ENCODE measurements at places on chromosomes 1 and 21.

DNA sequence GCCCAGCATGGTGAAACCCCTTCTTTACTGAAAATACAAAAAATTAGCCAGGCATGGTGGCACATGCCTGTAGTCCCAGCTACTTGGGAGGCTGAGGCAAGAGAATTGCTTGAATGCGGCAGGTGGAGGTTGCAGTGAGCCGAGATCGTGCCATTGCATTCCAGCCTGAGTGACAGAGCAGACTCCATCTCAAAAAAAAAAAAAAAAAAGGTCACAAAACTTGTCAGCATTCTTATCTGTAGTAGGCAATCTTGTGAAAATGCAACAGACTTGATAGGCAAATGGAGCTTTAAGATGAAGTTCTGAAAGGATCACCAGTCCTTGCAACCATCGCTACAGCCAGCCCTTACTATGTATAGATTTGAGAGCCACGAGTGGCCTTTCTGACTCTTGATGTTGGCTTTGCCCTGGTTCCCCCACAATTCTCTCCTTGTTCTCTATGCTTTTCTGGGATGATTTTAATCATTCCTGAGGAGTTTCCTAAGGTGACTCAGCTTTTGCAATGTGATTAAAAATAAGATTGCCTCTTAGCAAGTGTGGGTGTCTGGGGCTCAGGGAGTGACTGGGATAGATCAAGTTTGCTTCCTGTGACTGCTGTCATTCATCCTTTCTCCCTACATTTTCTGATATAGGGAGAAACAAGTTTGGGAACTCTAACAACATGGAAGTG, 7.1 kb upstream of the MAP1LC3C start:
- DNase-seq, result no peak

DNA sequence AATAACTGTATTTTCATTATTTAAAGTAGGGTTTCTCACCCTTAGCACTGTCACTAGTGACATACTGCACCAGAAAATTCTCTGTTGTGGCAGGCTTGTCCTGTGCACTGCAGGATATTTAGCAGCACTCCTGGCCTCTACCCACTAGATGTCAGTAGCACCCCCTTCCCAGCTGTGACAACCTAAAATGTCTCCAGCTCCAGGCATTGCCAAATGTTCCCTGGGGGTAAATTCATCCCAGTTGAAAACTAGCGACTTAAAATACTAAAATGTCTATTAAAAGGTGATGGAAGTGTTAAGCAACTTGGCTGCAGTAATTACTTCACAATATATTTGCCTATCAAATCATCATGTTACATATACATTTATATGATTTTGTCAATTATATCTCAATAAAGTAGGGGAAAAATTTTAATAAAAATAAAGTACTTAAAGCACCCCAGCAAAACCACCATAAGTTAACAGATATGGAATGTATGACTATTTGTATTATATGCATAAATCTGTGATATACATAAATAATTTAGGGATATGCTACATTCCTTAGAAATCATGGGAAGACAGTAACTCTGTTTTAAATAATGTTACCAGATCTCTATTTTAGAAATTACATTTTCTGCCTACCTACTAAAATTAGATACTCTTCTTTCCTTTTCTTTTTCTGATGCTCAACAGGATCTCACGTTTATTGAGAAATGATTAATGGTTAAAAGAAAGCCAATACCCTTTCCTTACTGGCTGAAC, 74.6 kb downstream of the ARID4B start:
- DNase-seq, result peak; percentile 11

DNA sequence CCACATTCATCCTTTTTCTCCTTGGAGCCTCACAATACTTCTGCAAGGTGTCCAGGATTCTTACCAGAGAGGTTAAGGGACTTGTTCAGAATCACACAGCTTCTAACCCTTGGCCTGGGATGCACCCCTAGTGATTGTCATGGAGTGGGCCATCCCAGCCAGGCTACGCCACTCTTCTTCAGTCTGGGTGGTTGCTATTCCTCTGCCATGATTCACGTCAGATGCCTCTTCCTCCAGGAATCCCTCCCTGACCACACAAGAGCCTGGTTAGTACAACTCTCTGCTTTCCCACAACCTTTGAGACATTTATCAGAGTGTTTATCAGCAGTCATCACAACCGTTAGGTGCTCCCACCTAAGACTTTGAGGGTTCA, 121.8 kb downstream of the EPHB2 start:
- no peak for DNase-seq

DNA sequence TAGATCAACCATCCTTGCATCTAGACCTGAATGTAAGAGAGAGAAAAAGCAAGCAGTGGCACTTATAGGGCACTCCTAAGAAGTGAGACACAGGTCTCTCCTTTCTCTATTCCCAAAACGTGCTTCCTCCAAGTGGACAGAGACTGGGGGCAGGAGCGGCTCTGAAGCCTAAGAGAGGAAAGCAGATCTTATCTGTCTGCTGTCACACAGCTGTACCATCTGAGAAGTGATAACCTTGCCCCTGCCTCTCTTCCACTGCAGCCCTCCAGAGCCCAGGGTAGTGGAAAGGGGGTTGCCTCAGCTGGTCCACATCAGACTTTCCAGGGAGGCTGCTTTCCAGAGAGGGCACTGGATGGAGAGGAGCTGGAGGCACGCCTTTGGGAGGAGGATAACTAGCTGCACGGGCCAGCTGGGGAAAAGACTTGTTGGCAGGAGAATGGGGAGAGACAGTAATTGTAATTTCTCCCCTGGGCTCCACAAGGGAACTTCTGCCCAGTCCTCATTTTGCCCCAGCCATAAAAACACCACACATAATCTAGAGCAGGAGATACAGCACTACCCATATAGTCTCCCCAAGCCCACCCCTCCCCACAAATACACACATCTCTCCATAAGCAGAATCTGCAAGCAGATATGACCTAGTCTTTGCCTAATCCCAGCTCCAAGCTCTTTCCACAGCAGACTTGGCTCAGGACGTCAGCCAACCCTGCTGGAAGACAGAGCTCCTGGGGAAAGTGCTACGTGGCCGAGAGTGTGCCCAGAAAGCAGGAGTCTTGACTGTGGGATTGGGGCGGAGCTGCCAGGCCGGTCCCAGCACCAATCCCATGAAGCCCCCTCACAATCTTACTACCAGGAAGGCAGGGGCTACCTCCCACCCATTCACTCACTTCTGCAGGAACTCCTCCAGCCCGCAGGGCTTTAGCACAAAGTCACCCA, 31.2 kb downstream of the PIK3C2B start:
- no peak for DNase-seq

DNA sequence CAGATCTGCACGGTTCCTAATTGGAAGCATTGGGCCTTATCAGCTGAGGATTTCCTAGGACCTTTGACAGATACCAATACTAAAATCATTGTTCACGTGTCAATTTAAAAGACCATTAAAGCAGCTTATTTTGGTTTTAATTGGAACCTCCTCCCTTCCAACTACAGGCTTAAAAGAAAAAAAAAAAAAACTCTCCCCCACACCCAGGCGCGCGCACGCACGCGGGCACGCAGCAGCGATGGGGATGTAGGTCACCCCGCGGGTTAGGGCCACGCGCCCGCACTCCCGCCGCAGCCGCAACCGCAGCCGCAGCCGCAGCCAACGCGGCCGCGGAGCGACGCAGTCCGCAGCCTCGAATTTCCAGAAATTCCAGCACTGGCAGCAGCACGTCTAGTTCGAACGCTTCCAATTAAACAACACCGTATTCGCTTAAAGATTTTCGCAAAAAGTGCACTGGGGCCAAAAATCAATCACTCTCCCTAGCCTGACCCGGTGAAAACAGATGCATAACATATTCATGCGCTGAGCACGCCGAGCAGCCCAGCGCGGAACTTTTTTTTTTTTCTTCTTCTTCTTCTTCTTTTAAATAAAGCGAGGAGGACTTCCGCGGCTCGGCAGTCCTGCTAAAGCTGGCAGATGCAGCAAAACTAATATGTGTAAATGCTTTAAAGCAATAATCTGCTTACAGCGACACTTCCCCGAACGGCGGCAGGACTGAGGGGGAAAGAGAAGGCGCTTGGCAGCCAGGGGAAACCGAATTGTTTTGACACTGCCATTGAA, 13.3 kb upstream of the BARHL2 start:
- no peak for DNase-seq

DNA sequence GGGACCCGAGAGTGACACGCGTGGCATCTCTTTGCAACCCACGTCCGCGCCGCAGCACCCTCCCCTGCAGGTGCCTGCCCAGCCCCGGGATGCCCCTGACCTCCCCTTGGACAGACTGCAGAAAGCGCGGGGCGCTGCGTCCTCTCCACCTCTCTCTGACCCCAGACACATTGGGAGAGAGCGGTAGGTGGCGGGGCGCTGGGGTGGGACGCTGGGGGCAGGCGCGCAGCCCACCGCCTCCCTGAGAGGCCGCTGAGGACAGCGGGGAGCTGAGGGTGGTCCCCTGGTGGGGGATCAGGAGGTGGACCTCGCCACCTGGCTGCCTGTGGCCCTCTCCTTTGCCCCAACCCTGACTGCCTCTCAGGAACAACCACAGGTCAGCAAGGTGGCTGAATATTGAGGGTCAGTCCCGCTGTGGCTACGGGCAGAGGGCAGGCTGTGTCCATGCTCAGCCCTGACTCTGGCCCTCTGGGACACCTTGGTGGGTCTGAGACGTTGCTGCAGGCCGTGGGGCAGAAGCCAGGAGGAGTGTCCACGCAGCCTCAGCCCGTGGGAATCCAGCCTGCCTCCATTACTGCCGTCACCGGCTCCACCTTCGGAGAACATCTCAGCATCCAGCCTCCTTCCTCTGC, 761 bp upstream of the UBE2J2 start:
- DNase-seq, result no peak

DNA sequence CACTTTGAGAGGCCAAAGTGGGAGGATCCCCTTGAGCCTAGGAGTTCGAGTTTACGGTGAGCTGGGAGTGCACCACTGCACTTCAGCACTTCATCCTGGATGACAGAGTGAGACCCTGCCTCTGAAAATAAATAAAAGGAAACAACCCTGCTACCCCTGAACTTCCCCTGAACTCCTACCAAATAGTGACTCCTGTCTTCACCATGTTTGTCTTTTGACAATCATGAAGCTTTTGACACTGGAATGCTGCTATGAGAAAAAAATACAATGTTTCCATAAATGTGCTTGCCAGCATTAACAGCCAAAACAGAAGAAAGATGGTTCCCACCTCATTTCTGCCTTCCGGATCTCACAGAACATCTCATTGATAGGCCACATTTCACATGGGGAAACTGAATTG, 10.4 kb downstream of the ZBTB8A start:
- no peak for DNase-seq

- no peak for DNase-seq
Measured at GRCh38 chr1:228164561-228165371, 838 bp upstream of the IBA57 start.

DNA sequence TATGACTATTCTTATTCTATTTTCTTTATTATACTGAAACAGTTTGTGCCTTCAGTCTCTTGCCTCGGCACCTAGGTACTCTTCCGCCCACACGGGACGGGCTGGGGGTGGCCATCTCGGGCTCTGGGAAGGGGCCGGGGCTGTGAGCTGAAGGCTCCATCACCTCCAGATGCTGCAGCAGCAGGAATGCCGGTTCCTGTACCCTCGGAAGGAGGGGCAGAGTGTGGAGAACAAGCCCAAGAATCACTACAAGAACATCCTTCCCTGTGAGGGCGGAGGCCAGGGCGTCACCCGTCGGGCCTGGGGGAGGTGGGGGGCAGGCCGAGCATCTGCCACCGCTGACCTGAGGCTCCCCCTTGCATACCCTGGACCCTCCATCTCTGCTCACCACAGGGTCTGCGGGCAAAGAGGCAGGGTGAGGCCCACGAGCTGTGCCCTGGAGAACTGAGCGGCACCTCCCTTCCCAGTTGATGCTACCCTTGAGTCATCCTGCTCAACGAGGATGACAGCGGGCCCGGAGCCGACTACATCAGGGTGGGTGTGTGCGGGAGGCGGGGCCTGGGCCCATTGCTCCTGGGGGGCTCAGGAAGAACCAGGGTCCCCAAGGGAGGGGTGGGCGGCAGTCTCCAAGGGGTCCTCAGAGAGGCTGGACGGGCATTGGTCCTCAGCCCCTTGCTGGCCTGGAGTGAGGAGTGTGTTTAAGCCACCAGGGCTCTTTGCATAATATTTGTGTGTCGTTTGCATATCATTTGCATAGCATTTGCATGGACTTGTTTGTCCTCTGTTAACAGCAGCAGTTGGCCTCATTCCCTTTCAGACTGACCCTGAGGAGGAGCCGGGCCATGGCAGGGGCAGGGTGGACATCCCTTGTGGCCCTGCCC, 7.5 kb downstream of the RNF223 start:
- DNase-seq, result no peak

DNA sequence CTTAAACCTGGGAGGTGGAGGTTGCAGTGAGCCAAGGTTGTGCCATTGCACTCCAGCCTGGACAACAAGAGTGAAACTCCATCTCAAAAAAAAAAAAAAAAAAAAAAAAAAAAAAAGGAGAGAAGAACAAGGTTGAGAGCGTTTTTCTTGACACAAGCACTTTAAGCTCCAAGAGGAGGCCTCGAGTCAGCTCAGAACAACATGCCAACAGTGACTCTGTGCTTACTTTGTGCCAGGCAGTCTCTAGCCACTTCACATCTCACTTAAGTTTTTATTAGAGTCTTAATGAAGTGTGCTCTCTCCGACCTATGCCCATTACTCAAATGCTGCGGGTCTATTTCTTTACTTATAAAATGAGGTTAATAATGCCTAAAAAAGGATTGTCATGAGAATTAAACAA, 13.0 kb downstream of the ATP1A1 start:
- DNase-seq, result no peak

DNA sequence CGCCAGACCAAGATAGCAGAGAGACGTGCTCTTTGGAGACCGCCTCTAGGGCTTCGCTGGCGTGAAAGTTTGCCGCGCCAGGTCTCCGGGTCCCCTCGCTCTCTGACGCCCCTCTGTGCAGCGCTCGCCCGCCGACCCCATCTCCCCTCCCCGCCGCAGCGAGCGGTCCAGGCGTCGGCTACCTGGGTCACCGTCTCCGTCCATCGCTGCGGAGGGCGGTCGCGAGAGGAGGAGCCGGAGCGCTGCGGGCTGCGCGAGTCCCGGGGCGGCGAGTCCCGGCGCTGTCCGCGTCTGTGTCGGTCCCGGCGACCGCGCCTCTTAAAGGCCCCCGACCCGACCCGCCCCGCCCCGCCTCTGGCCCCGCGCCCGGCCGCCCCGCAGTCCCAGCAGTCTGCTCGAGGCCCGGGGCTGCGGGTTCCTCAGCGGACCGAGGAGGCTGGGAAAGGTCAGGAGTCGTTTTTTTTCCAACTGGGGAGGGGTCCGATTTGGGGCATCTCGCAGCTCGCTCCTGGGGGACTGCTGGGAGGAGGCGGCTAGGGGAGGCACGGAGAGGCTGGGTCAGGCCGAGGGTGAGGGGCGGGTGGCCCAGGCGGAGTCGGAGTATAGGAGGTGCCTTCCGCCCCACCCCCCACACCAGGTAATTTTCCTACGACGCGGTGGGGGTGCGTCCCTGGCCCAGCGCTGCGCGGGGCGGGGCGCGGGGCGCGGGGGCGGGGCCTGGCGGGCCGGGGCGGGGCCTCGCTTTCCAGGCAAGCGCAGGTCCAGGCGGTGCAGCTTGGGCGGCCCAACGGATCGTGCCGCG, at the start of the genes FBXO2 and FBXO44:
TSS of gene FBXO2 (minus strand) at position 293 of the 802 bp plus-strand sequence. CDS start at position 204, 89 bp downstream.
TSS of gene FBXO44 (plus strand) at position 741 of the 802 bp plus-strand sequence. CDS start 959 bp downstream, outside the sequence.
- peak; percentile 42 for DNase-seq

GRCh38 chr1:14261395-14261794, 337.1 kb upstream of the KAZN start:
- no peak for DNase-seq

- peak; percentile 23 for DNase-seq
Measured at GRCh38 chr1:89821322-89822108, 683 bp downstream of the LRRC8D start.

All from stimulated activated CD8-positive, alpha-beta memory T cell treated with anti-CD3 and anti-CD28 coated beads, Interleukin-4, amount 100 ng/mL, for 1 hour (primary cell).